ENCODE measurements at places on chromosomes 16 and 17.

GRCh38 chr17:4733073-4733531, 1.9 kb downstream of the MED11 start:
- DNase-seq = peak; percentile 84

DNA sequence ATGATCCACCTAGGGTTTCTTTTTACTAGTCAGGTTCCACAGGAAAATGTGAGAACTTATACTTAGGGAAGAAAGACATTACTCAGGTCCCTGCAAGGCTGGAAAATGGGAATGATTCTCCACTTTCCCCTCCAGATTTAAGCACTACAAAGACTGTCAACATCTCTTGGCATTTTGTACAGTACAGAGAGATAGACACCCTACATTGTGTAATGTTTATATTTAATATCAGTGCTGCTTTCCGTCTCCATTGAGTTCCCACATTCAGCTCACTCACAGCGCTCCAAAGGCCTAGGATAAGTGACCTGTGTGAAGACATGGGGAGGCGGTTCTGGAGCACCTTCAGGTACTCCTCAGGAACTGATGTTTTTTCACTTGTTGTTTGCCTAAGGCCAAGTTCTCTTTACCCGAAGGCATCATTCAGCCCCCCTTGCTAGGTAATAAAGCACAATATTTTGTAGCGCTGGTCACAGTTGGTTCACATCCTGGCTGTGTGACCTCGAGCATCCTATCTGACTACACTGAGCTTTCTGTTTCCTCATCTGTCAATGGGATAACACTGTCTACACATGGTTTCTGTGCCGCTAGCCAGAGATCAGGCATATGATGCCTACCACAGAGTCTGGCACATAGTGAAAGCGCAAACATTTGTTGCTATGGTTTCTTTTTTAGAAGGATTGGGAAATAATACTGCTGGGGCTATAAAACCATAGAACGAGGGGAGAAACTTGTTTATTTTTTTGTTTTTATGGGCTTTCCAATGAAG, 226.6 kb downstream of the ZFHX3 start:
- no peak for DNase-seq

DNA sequence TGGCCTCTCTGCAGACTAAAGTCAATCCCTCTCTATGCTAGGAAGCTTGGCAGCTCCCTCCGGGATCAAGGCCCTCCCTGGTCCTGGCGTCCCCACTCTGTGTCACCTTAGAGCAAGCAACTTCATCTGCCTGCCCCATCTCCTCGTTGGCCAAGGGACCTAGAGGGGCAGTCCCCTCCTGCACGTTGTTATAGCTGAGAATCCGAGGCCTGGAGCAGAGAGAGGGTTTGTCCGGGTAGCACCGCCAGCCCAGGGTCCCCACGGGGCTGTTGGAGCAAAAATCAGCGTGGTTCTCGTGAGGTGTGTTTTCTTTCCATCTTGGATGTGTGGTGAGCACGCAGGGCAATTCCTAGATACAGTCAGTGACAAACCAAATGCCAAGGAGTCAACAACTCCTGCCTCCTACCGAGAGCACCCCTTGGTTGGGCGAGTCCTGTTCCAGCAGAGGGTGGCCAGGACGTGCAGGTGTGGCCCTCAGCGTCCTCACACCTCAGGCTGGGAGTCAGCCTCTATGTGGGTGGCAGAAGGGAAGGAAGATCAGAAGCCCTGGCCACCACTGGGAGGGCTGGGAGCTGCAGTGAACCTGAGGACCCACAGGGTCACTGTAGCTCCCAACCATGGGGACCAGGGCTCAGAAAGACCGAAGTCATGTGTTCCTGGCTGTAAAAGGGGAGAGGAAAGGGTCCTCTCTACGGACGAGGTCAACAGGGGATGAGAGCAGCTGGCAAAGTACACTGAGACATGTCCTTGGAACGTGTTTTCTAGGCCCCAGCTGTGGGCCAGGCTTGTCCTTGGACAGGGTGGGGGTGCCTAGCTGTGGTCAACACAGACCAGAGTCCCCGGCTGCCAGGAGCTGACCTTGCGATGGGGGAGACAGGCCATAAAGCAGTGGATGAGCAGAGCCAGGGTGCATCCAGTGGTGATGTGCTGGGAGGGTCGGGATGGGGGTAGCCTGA, 85.6 kb upstream of the CIBAR2 start:
- DNase-seq = no peak

DNA sequence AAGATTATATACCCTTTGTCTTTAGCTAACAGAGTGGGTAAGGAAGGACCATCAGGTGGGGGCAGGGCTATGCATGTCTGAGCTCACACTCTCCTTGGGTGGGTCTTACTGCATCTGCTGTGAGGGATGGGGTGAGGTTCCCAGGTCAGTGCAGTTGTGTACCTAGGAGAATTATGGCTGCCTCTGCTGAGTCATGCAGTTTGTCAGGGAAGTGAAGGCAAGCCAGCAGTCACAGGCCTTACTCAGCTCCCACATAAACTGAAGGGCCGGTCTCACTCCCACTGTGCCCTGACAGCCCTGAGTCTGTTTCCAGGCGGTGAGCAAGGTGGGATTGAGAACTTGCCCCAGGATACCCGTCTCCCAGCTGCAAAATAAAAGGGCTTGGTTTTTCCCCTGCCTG, 328.6 kb downstream of the MAP2K6 start:
- DNase-seq = no peak

- no peak for DNase-seq
Observed at GRCh38 chr17:2243953-2244352, 59.6 kb downstream of the SMG6 start.

- no peak for DNase-seq
Observed at GRCh38 chr17:3976675-3977171, 12.5 kb upstream of the ATP2A3 start.

- DNase-seq = peak; percentile 61
Observed at GRCh38 chr16:87926246-87927194, 9.8 kb downstream of the CA5A start.

- no peak for DNase-seq
Observed at GRCh38 chr16:667113-667779, 686 bp upstream of the RHOT2 start.

DNA sequence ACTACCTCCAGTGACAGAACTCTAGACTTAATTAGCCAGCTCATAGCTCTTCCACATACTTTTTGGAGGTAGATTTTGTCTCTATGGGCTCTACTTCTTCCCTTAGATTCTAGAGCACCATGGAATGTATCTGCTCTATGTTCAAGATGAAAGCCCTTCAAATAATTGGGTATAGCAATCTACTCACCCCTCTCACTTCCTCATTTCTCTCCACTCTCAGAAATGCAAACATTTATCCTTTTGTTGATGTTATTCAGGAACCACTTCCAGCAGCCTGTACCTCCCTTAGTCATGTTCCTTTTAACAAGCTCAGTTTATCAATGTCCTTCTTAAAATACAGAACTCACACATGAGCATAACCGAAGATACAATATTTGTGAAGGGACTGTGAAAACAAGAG, 78.5 kb downstream of the GRIN2A start:
- no peak for DNase-seq

GRCh38 chr16:49644145-49644463, 211.8 kb downstream of the ZNF423 start:
- DNase-seq = no peak

- DNase-seq = no peak
Observed at GRCh38 chr16:62022688-62023087, 13.6 kb downstream of the CDH8 start.

DNA sequence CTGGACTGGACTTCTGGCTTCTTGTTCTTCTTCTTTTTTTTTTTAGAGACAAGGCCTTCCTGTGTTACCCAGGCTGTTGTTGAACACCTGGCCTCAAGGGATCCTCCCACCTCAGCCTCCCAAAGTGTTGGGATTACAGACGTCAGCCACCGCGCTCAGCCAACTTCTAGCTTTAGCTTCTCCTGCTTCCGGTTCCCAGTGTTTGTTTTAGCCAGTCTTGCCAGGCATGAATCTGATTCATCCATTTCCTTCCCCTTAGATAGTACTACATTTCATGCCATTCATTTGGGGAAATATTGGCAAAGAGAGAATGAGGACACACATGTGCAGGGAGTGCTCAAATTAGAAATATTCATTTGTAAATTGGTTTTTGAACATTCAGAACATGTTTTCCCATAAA, 12.1 kb upstream of the NDUFAB1 start:
- no peak for DNase-seq
